ENCODE measurements at places on chromosomes 1 and 21. TPM values are rescaled to one million over a fixed set of nuclear protein-coding genes. Genes with fewer than 3 reads are reported as not detected.

DNA sequence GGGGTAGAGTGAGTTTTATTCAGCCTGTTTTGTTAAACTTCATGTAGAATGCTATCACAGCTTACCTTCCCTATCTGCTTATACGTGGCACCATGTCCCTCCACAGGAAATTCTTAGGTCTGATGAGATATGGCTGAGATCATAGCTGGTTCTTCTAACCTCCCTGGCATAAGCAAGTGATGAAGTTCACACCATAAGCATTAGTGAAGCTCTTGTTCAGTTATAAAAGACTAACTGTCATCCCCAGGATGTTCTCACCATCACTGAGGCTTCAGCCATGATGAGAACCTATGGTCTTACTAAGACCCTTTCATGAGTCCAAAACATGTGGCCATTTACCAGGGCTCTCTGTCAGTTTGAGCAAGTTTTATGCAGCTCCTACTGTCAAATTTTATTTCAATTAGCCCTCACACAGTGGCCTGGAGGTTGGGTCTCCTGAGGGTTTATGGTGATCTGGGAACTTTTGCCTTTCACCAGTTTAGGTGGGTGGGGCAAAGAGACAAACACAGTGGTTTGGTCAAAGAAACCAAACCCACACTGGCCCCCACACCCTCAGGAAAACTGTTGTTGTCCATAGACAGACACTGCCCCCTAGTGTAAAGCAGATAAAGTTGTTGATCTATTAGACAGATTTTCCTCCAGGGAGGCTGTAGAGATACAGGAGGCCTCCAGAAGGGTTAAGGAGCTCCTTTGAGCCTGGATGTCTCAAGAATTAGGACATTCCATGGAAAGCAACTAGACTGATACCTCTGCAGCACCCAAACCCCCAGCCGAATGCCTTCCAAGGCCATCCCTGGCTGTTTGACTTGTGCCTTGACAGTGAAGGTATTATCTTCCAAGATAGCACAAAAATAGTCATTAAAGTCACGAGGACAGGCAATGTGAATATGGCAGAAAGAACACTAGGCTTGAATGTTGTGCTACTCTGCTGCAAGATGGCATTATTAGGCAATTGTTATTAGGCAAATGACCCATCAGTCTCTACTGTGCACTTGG, 5.0 kb downstream of the SLC22A15 start:
- no peaks in the 10 kb centered on the region for H3K27me3 ChIP-seq
- H3K4me3 ChIP-seq: no peak overlapping the region
- peaks cover 13% of the 10 kb centered on the region for H3K4me1 ChIP-seq
- no peak overlapping the region for H3K27ac ChIP-seq
- no peaks in the 10 kb centered on the region for H3K36me3 ChIP-seq

Gene TAL1
- total RNA-seq: 4.3 TPM

GRCh38 chr21:45227735-45228134, 60.0 kb downstream of the POFUT2 start:
- H3K27me3 ChIP-seq: no peaks in the 10 kb centered on the region
- H3K27ac ChIP-seq: no peak overlapping the region
- no peak for DNase-seq
- H3K36me3 ChIP-seq: peaks cover 19% of the 10 kb centered on the region
- no peak overlapping the region for H3K4me3 ChIP-seq
- peaks cover 18% of the 10 kb centered on the region for H3K4me1 ChIP-seq

- DNase-seq: no peak
- H3K27me3 ChIP-seq: no peaks in the 10 kb centered on the region
- H3K4me3 ChIP-seq: no peak overlapping the region
Measured at GRCh38 chr1:27099135-27099586, 55.8 kb downstream of the SLC9A1 start.

GRCh38 chr1:246001142-246001836, 505.8 kb downstream of the SMYD3 start:
- no peaks in the 10 kb centered on the region for H3K27me3 ChIP-seq
- no peak overlapping the region for H3K27ac ChIP-seq
- H3K36me3 ChIP-seq: no peaks in the 10 kb centered on the region

Gene CELA3B
- total RNA-seq: not detected

- no peak overlapping the region for H3K27ac ChIP-seq
- no peaks in the 10 kb centered on the region for H3K27me3 ChIP-seq
- H3K4me3 ChIP-seq: no peak overlapping the region
- peaks cover 13% of the 10 kb centered on the region for H3K4me1 ChIP-seq
- no peak for DNase-seq
Measured at GRCh38 chr1:47779613-47780012, 217.6 kb downstream of the TRABD2B start.

DNA sequence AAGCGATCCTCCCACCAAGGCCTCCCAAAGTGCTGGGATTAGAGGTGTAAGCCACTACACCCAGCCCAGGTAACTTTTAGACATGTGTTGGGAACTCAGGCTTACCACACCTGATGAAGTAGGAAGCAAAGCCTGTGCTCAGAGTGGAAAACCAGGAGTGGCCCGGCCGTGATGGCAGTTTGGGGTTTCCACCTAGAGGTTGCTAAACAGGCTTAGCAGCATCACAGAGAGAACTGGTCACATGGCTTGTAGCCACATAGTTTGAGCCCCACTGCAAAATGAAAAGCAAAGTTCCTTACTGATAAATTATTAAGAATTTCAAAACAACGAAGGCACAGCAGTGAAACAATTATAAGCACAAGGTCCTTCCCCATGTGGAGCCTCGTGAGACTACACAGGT, 142.6 kb upstream of the CXADR start:
- H3K4me3 ChIP-seq: no peak overlapping the region
- H3K36me3 ChIP-seq: no peaks in the 10 kb centered on the region
- no peaks in the 10 kb centered on the region for H3K27me3 ChIP-seq
- no peak overlapping the region for H3K27ac ChIP-seq
- no peaks in the 10 kb centered on the region for H3K4me1 ChIP-seq

- no peak for DNase-seq
- peaks cover 41% of the 10 kb centered on the region for H3K4me1 ChIP-seq
- no peaks in the 10 kb centered on the region for H3K27me3 ChIP-seq
- no peaks in the 10 kb centered on the region for H3K36me3 ChIP-seq
- H3K27ac ChIP-seq: no peak overlapping the region
Measured at GRCh38 chr1:47756006-47756405, 241.2 kb downstream of the TRABD2B start.

DNA sequence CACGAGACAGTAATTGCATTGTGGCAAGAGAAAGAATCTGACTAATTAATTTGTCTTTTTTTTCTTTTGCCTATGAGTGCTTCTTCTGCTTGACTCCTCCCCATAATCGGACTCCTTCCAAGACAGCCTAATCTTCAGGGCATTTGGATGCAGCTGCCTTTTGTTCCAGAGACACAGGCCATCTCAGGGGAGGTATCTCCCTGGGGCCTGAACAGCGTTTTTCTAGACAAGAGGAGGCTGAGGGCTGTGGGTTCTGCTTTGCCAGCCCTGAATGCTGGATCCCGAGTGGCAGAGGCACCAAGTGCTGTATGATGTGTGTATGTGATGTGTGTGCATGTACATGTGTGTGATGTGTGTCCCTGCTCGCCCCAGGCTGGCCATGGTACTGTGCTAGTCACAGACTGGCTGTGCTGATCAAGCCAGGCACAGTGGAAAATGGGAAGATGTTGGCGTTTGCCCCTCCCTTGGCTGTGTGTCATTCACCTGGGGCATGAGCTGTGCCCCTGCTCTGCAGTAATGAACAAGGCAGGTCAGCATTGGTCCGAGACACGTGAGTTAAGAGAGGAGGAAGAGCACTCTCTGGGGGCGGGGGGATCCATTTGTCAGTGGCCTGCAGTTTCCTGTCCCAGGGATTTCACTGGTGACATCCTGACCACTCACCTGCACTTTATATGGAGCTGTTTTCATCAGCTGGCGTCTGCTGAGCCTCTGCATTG, 77.2 kb downstream of the ADARB1 start:
- DNase-seq: no peak
- H3K27ac ChIP-seq: peak overlapping the region; percentile 67
- no peak overlapping the region for H3K4me3 ChIP-seq
- H3K4me1 ChIP-seq: peaks cover 11% of the 10 kb centered on the region

DNA sequence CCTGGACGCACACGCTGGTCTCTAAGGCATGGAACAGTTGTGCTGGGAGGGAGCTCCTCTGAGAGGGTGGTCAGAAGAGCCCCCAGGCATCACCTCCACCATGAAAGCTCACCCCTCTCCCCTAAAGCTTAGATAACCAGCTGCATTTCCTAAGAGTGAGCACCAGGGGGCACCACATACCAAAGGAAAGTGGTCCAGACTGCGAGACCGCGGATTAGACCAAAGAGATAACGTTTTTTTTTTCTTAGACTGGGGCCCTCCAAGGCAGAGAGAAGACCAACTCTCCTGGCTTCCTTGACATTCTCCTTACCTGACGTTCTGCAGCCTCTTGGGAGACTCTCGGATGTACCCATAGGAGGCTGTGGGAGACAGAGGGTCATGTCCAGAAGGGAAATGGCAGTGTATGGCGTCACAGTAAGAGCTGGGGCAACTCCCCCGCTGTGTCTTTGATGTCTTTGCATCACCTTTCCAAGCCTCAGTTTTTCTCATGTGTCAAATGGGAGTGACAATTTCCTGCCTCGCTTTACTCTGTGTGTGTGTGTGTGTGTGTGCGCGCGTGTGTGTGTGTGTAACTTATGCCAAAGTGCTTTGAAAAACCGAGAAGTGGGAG, 12.3 kb upstream of the IFNLR1 start:
- H3K36me3 ChIP-seq: no peaks in the 10 kb centered on the region
- H3K4me1 ChIP-seq: peaks cover 3% of the 10 kb centered on the region
- H3K27ac ChIP-seq: no peak overlapping the region
- H3K4me3 ChIP-seq: no peak overlapping the region

DNA sequence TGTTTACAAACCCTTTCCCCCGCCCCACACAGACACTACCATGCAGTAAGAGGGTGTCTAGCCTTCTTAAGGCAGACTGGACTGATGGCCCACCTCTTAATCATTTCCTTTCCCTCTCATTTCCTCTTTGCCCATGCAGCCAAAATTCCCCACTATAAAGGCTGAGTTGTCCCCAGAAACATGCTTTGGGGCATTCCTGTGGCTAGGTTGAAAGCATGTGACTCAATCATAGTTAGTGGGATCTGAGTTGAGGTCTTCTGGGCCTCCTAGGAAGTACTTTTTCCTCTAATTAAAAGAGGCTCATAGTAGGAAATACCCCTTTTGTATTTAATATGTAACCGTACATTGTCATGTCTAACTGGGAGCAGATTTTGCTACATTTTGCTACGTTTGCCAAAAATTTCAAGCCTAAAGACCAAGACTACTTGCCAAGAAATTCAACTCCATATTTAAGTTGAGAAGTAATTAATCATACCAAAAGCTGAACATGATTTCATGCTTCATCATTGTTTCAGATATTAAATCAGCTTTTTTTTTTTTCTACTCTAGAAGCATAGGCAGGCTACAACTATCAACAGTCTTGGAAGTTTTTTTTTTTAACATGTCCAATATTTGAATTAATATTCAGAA, 174.7 kb downstream of the ADGRL4 start:
- no peaks in the 10 kb centered on the region for H3K4me1 ChIP-seq
- H3K4me3 ChIP-seq: no peak overlapping the region
- no peaks in the 10 kb centered on the region for H3K27me3 ChIP-seq
- no peaks in the 10 kb centered on the region for H3K36me3 ChIP-seq
- no peak overlapping the region for H3K27ac ChIP-seq
- DNase-seq: no peak

GRCh38 chr1:174976436-174977108, 23.2 kb upstream of the CACYBP start:
- H3K36me3 ChIP-seq: peaks cover 19% of the 10 kb centered on the region
- no peaks in the 10 kb centered on the region for H3K27me3 ChIP-seq
- no peak for DNase-seq
- no peak overlapping the region for H3K4me3 ChIP-seq

Gene ATP6V1G3
- total RNA-seq: not detected

- no peaks in the 10 kb centered on the region for H3K4me1 ChIP-seq
- H3K27ac ChIP-seq: no peak overlapping the region
- DNase-seq: no peak
- no peaks in the 10 kb centered on the region for H3K36me3 ChIP-seq
Measured at GRCh38 chr21:39946199-39946598, 79.0 kb downstream of the PCP4 start.

Gene PCAT6
- not detected for total RNA-seq

GRCh38 chr1:203317429-203318228, 12.3 kb downstream of the BTG2 start:
- DNase-seq: no peak
- no peaks in the 10 kb centered on the region for H3K36me3 ChIP-seq
- no peaks in the 10 kb centered on the region for H3K27me3 ChIP-seq
- H3K27ac ChIP-seq: peak overlapping the region; percentile 62

DNA sequence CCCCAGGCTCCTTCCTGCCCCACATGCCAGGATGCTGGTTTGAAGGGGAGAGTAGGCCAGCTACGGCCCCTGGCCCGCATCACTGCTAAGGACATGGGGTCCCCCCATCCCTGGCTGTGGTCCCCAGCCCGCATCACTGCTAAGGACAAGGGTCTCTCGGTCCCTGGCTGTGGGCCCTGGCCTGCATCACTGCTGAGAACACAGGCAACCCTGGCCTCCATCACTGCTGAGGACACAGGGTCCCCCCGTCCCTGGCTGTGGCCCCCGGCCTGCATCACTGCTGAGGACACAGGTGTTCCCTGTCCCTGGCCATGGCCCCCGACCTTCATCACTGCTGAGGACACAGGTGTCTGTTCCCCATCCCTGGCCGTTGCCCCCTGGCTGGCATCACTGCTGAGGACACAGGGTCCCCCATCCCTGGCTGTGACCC, 448 bp upstream of the OBSCN start:
- peaks cover 6% of the 10 kb centered on the region for H3K27me3 ChIP-seq
- H3K4me3 ChIP-seq: no peak overlapping the region
- no peaks in the 10 kb centered on the region for H3K36me3 ChIP-seq
- H3K4me1 ChIP-seq: peaks cover 4% of the 10 kb centered on the region
- no peak overlapping the region for H3K27ac ChIP-seq
- no peak for DNase-seq

- no peak overlapping the region for H3K4me3 ChIP-seq
- H3K4me1 ChIP-seq: no peaks in the 10 kb centered on the region
- no peak for DNase-seq
- H3K27me3 ChIP-seq: no peaks in the 10 kb centered on the region
Measured at GRCh38 chr1:113190930-113191329, 117.9 kb downstream of the LRIG2 start.

All from esophagus muscularis mucosa (tissue), 4 donors.